Osteoblast (primary cell): ENCODE measurements at places on chromosomes 6 and 20. TPM values are rescaled to one million over a fixed set of nuclear protein-coding genes. Genes with fewer than 3 reads are reported as not detected.

DNA sequence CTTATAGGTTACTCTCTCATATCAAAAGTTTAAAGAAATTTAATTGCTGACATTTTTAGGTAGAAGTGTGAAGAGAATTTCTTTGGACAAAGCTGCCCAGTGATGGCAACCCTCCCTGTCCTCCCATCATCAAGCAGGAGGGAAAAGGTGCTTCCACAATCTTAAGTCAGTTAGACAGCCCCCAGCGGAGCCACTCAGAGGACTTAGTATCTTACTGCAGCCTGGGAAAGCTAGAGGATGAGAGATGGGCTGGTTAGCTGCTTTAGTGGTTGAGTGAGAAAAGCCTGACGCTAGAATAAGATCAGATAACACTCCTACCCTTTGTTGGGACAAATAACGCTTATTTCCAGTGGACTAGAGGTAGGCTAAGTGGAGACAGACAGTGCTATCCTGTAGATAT lies 227.1 kb downstream of the RFPL4B start:
- H3K4me1 ChIP-seq = peaks cover 18% of the 10 kb centered on the region
- H3K27me3 ChIP-seq = no peaks in the 10 kb centered on the region
- no peak overlapping the region for H3K4me3 ChIP-seq
- H3K27ac ChIP-seq = no peak overlapping the region
- no peaks in the 10 kb centered on the region for H3K36me3 ChIP-seq

GRCh38 chr6:146670161-146670560 lies 71.4 kb downstream of the ADGB start:
- no peaks in the 10 kb centered on the region for H3K36me3 ChIP-seq
- H3K4me3 ChIP-seq = no peak overlapping the region
- H3K4me1 ChIP-seq = no peaks in the 10 kb centered on the region
- H3K27me3 ChIP-seq = no peaks in the 10 kb centered on the region
- DNase-seq = no peak

GRCh38 chr6:161696801-161697200 lies 422.9 kb upstream of the AGPAT4 start:
- DNase-seq = no peak
- H3K36me3 ChIP-seq = no peaks in the 10 kb centered on the region
- no peaks in the 10 kb centered on the region for H3K4me1 ChIP-seq
- no peaks in the 10 kb centered on the region for H3K27me3 ChIP-seq
- no peak overlapping the region for H3K27ac ChIP-seq

GRCh38 chr6:5142915-5143314 lies 57.8 kb downstream of the PPP1R3G start:
- H3K27me3 ChIP-seq = no peaks in the 10 kb centered on the region
- no peak for DNase-seq
- H3K36me3 ChIP-seq = no peaks in the 10 kb centered on the region
- no peak overlapping the region for H3K27ac ChIP-seq

Gene NFATC2
- 0.29 and 0.36 TPM in 2 replicates for total RNA-seq

- no peak overlapping the region for H3K27ac ChIP-seq
- no peaks in the 10 kb centered on the region for H3K36me3 ChIP-seq
- H3K27me3 ChIP-seq = no peaks in the 10 kb centered on the region
- DNase-seq = no peak
- H3K4me3 ChIP-seq = no peak overlapping the region
Observed at GRCh38 chr6:108275976-108276375, 15.1 kb upstream of the SNX3 start.

GRCh38 chr6:103326760-103327757 lies 1532.7 kb downstream of the HACE1 start:
- H3K27me3 ChIP-seq = no peaks in the 10 kb centered on the region
- H3K27ac ChIP-seq = no peak overlapping the region
- no peaks in the 10 kb centered on the region for H3K4me1 ChIP-seq
- no peak overlapping the region for H3K4me3 ChIP-seq
- DNase-seq = no peak

Gene ARFGEF3
- total RNA-seq = under 0.01 TPM in 2 replicates

Gene CMTR1
- total RNA-seq = 38.7 and 39.5 TPM in 2 replicates

- no peak for DNase-seq
- H3K4me1 ChIP-seq = peaks cover 24% of the 10 kb centered on the region
- no peaks in the 10 kb centered on the region for H3K27me3 ChIP-seq
- H3K36me3 ChIP-seq = no peaks in the 10 kb centered on the region
Observed at GRCh38 chr6:56334937-56335336, 87.6 kb upstream of the COL21A1 start.

Gene RAET1E
- 0.36 and 0.88 TPM in 2 replicates for total RNA-seq

DNA sequence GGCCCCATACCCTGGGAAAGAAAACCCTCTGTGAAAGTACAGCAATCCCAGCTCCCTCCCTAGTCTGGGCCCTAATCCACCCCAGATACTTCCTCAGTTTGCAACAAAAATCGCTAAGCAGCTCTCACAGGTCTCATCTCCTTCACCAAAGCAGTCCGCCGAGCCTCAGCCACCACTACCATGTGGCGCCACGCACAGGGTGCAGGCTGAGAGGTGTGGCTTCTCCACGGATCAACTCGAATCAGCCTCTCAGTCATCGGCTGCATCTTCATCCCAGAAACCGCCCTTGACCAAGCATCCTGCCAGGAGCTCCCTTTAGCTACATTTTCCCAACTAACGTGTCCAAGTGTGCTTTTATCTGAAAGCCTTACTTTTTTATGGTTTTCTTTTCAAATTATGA lies 50.7 kb downstream of the ANKRD60 start:
- H3K27ac ChIP-seq = no peak overlapping the region
- H3K4me3 ChIP-seq = no peak overlapping the region
- H3K27me3 ChIP-seq = peaks cover 7% of the 10 kb centered on the region
- peaks cover 23% of the 10 kb centered on the region for H3K4me1 ChIP-seq
- no peaks in the 10 kb centered on the region for H3K36me3 ChIP-seq
- DNase-seq = no peak

GRCh38 chr20:1722513-1723050 lies 65.0 kb upstream of the SIRPG start:
- H3K27ac ChIP-seq = no peak overlapping the region
- peaks cover 12% of the 10 kb centered on the region for H3K4me1 ChIP-seq
- no peaks in the 10 kb centered on the region for H3K36me3 ChIP-seq
- DNase-seq = no peak
- no peak overlapping the region for H3K4me3 ChIP-seq

Gene BPI
- under 0.01 TPM in 1 of 2 replicates, not detected in the other for total RNA-seq

Gene RSPH4A
- 0.36 and 0.59 TPM in 2 replicates for total RNA-seq

DNA sequence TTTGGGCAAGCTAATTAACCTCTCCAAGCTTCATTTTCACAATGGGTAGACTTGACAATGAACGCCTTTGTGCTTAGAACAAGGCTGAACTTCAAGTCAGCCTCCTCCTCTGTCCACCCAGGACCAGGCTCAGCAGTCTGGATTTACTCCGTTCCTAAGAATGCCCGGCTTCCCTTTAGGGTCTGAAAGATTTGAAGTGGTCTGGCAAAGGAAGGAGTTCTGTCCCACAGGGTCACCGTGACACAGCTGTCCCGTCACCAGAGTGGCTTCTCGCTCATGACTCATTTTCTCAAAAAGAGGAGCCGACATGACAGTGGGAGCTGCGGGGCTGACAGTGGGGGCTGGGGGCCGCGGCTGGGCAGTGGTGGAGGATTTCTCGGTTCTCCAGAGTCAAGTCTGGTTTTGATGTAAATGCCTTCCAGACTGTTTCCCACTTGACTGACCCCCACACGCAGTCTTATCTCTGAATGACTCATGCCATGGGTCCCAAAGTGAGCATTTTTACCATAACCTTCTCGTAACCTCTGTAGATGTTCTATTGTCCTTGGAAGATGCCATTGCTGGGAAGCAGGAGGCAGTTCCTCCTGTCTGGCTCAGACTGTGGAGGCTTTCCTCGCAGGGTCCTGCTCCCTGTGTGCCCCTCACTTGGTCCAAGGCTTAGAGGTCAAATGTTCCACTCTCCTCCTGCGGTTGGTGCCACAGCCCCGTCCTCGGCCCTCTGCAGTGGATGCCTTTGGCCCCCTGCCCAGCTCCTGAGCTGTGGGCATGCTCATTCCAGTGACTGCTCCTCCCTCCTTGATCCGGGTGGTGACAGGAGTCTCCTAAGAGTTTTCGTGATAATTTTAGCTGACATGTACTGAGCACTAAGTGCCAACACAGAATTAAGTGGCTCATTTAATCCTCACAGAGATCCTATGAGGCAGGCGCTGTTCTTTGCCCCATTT lies 253.1 kb downstream of the FNDC1 start:
- H3K27ac ChIP-seq = no peak overlapping the region
- DNase-seq = no peak
- H3K27me3 ChIP-seq = no peaks in the 10 kb centered on the region
- no peaks in the 10 kb centered on the region for H3K36me3 ChIP-seq
- no peaks in the 10 kb centered on the region for H3K4me1 ChIP-seq

Gene PPP1R16B
- total RNA-seq = not detected in 2 replicates

Gene SAMD3
- 0.72 and 3.5 TPM in 2 replicates for total RNA-seq

DNA sequence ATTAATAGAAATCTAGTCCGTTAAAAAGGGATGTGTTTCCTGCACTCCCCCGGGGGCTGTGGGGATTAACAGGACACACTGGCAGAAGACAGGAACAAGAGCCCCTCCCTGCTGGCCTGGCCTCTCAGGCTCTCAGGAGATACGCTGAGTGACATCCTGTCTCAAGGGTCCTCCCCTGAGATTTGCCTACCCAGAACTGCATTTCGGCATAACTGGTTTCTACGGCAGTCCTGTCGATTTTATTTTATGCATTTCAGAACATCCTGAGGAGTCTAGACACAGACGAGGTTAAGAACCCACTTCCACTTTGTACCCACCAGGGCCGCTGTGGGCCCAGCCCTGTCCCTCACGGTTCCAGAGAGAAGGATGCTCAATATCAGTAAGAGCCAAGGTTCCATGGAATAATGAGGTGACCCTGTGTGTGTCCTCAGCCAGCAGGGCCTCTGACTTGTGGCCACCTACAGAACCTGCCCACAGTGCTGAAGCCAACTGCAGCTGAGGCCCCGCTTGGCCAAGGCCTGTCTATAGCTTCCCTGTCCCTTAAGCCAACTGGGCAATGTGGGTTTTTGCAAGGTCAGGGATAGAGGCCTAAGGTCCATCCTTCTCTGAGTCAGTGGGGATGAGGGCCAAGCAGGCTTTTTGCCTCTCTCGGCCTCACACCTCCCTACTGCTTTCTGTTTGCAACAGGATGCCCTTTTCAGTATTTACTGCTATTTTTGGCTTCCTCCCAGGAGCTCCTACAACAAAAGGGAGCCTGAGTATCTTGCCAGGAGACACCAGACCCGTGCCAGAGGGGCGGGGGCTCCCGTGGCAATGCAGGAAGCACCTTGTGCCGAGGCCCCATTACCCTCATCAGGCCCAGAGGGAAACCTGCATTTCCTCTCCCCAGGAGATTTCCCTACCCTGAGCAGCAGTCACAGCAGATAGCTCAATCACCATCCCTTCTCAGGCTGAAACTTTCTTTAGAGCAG lies 14.7 kb downstream of the UQCC2 start:
- peak overlapping the region; percentile 60 for H3K27ac ChIP-seq
- no peak overlapping the region for H3K4me3 ChIP-seq
- H3K27me3 ChIP-seq = no peaks in the 10 kb centered on the region
- peaks cover 64% of the 10 kb centered on the region for H3K36me3 ChIP-seq

- H3K27ac ChIP-seq = no peak overlapping the region
- no peaks in the 10 kb centered on the region for H3K27me3 ChIP-seq
- DNase-seq = no peak
- peaks cover 33% of the 10 kb centered on the region for H3K36me3 ChIP-seq
Observed at GRCh38 chr6:7906741-7907140, 3.8 kb downstream of the TXNDC5 start.

Gene LYRM2
- total RNA-seq = 24.6 and 28.0 TPM in 2 replicates

GRCh38 chr6:47545223-47545622 lies 67.6 kb downstream of the CD2AP start:
- DNase-seq = no peak
- no peaks in the 10 kb centered on the region for H3K27me3 ChIP-seq
- H3K36me3 ChIP-seq = peaks cover 14% of the 10 kb centered on the region
- no peak overlapping the region for H3K27ac ChIP-seq
- H3K4me3 ChIP-seq = no peak overlapping the region

DNA sequence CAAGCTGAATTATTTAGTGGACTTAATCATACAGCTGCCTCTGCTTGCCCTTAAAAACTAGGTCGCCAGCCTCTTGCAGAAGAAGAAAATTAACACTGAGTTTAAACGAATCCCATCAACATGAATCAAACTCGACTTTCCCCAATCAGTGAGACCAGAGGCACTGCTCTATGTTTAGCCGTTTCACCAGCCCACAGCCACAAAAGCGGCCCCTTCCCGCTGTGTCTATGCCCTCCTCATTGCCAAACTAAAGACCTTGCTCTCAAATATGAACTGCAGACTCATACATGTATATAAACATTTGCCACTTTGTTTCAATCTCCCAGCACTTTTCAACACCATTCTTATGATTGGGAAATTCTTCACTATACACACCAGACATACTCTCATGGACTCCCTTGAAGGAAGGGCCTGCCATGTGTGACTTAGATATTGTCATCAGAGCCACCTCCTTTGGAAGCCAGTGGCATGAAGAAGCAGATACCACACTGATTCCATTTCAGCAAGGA lies 105.8 kb upstream of the ADGRF1 start:
- H3K4me1 ChIP-seq = peaks cover 19% of the 10 kb centered on the region
- no peak overlapping the region for H3K4me3 ChIP-seq
- H3K36me3 ChIP-seq = no peaks in the 10 kb centered on the region
- DNase-seq = no peak
- peaks cover 3% of the 10 kb centered on the region for H3K27me3 ChIP-seq

Gene ENPP5
- total RNA-seq = 2.5 and 5.3 TPM in 2 replicates

Gene SNX3
- 161 and 164 TPM in 2 replicates for total RNA-seq

- H3K4me3 ChIP-seq = no peak overlapping the region
- H3K27ac ChIP-seq = no peak overlapping the region
- H3K27me3 ChIP-seq = no peaks in the 10 kb centered on the region
Observed at GRCh38 chr6:90365002-90365401, 68.4 kb upstream of the BACH2 start.

GRCh38 chr6:105553171-105553570 lies 150.3 kb upstream of the PREP start:
- H3K36me3 ChIP-seq = no peaks in the 10 kb centered on the region
- peaks cover 2% of the 10 kb centered on the region for H3K27me3 ChIP-seq
- DNase-seq = no peak
- no peaks in the 10 kb centered on the region for H3K4me1 ChIP-seq

DNA sequence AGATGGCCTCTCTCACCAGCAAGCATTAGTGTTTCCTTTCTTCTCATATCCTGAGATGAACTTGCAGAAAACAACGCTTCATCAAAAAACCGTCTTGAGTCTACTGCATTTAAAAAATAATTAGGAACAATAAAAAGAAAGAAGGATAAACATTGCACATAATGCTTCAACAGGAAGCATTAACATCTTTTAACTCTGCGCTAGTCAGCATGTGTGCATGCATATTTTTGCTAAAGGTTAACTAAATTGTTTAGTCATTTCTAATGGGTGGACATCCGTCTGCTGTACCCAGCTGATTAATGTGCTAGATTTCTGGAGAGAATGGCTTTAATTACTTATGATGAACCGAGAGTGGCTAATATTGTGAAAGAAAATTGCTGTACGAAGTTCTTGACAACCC lies 349.3 kb downstream of the SOX4 start:
- no peak overlapping the region for H3K27ac ChIP-seq
- peaks cover 28% of the 10 kb centered on the region for H3K4me1 ChIP-seq
- H3K36me3 ChIP-seq = no peaks in the 10 kb centered on the region
- H3K27me3 ChIP-seq = no peaks in the 10 kb centered on the region
